Hepatocyte (in vitro differentiated cells): ENCODE measurements at places on chromosomes 4 and X. TPM values are rescaled to one million over a fixed set of nuclear protein-coding genes. Genes with fewer than 3 reads are reported as not detected.

Gene IDH3G
- 35.4 and 35.8 TPM in 2 replicates for total RNA-seq

Gene MAGEA2B
- not detected in 2 replicates for total RNA-seq

Gene CLGN
- 24.6 and 26.8 TPM in 2 replicates for total RNA-seq

Gene IDS
- total RNA-seq = 25.4 and 30.6 TPM in 2 replicates

Gene PCDH11X
- 4.5 and 5.5 TPM in 2 replicates for total RNA-seq

Gene TAF7L
- not detected in 2 replicates for total RNA-seq

GRCh38 chr4:94979621-94980020 lies 221.9 kb downstream of the BMPR1B start:
- no peaks in the 10 kb centered on the region for H3K36me3 ChIP-seq
- no peak for DNase-seq
- H3K4me1 ChIP-seq = no peaks in the 10 kb centered on the region
- no peaks in the 10 kb centered on the region for H3K27me3 ChIP-seq

GRCh38 chr4:129371065-129371464 lies 275.1 kb downstream of the C4orf33 start:
- H3K36me3 ChIP-seq = no peaks in the 10 kb centered on the region
- H3K4me1 ChIP-seq = no peaks in the 10 kb centered on the region
- no peak overlapping the region for H3K4me3 ChIP-seq

- DNase-seq = no peak
- H3K4me1 ChIP-seq = no peaks in the 10 kb centered on the region
- peaks cover 8% of the 10 kb centered on the region for H3K27me3 ChIP-seq
- H3K4me3 ChIP-seq = peak overlapping the region; percentile 14
- no peak overlapping the region for H3K27ac ChIP-seq
These were observed 518 bp upstream of the CNKSR2 start for GRCh38 chrX:21373637-21374162.

DNA sequence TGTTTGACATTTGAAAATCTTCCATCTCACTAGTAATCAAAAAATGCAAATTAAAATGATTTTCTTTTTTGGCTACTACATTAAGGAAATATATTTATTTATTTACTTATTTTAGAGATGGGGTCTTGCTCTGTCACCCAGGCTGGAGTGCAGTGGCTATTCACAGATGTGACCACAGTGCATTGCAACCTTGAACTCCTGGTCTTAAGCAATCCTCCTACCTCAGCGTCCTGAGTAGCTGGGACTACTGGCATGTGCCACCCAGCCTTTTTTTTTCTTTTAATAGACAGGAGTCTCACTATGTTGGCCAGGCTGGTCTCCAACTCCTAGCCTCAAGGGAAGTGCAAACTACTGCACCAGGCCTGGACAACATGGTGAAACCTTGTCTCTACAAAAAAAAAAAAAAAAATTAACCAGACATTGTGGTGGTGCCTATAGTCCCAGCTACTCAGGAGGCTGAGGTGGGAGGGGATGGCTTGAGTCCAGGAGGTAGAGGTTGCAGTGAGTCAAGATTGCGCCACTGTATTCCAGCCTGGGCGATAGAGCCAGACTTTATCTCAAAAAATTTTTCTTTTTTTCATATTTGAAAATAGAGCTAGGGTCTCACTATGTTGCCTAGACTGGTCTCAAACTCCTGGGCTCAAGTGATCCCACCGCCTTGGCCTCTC lies 4.4 kb upstream of the SMIM14 start:
- DNase-seq = no peak
- no peak overlapping the region for H3K4me3 ChIP-seq
- H3K27ac ChIP-seq = no peak overlapping the region
- H3K27me3 ChIP-seq = no peaks in the 10 kb centered on the region

DNA sequence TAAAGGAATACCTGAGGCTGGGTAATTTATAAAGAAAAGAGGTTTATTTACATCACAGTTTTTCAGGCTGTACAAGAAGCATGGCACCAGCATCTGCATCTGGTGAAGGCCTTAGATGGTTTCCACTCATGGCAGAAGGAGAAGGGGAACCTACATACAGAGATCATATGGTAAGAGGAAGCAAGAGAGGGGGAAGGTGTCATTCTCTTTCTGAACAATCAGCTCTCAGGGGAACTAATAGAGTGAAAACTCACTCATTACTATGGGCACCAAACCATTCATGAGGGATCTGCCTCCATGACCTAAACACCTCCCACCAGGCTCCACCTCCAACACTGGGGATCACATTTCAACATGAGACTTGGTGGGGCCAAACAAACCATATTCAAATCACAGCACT lies 61.7 kb upstream of the PPP1R2C start:
- H3K36me3 ChIP-seq = no peaks in the 10 kb centered on the region
- no peaks in the 10 kb centered on the region for H3K27me3 ChIP-seq
- H3K4me3 ChIP-seq = no peak overlapping the region
- no peak overlapping the region for H3K27ac ChIP-seq
- DNase-seq = no peak

- DNase-seq = peak; percentile 79
- peaks cover 21% of the 10 kb centered on the region for H3K4me1 ChIP-seq
- no peaks in the 10 kb centered on the region for H3K27me3 ChIP-seq
- H3K27ac ChIP-seq = peak overlapping the region; percentile 81
These were observed 94.5 kb downstream of the ANXA3 start for GRCh38 chr4:78645853-78646757.

DNA sequence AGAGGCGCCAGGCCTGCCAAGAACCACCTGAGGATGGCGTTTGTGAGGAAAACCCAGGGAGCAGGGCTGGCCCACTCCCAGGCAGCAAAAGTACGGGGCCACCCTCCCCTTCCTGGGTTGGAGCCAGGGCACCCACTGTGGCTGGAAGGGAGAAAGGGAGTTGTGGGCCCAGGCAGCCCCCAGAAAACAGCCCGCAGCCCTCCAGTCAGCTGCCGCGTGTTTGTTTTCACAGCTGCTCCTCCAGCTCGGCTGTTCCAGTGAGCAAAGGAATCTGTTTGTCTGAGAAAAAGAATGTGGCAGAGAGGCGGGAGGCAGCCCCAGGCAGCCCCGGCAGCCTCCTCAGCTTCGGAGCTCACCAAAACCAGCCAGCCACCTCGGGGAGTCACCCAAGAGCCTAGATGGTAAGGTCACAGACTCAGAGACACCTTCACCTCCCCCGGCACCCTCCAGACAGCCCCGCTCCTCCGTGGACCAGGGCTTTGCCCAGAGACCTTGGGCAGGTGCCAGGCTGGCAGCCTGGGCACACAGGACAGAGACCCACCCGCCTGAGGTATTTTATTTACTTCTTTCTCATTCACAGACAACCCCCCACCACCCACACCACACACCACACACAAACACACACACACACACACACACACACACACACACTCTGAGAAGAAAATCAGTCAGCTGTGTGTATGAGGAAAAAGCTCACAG lies 338.1 kb downstream of the BCOR start:
- H3K27ac ChIP-seq = peak overlapping the region; percentile 86
- H3K27me3 ChIP-seq = no peaks in the 10 kb centered on the region
- H3K4me1 ChIP-seq = peaks cover 38% of the 10 kb centered on the region
- no peaks in the 10 kb centered on the region for H3K36me3 ChIP-seq
- DNase-seq = peak; percentile 62

DNA sequence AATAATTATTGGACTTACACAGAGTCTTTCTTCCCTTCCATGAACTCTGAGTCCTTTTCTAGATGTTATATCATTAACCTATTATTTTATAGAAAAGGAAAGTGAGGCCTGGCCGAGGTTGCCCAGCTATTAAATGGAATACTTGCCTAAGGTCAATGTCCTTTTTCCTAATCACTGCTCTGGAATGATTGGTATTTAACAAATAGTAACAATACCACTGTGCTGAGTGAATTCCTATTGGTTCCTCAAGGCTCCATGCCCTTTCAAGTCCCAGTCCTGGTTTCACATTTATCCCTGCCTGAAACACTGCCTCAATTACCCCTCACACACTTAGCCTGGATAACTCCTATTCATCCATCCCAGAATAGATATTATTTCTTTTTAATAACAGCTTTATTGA lies 6.2 kb downstream of the TCEAL9 start:
- H3K4me3 ChIP-seq = no peak overlapping the region
- DNase-seq = no peak
- no peaks in the 10 kb centered on the region for H3K27me3 ChIP-seq

GRCh38 chr4:145041378-145041777 lies 56.6 kb downstream of the ANAPC10 start:
- H3K27ac ChIP-seq = no peak overlapping the region
- no peak for DNase-seq
- H3K4me3 ChIP-seq = no peak overlapping the region
- H3K36me3 ChIP-seq = no peaks in the 10 kb centered on the region

DNA sequence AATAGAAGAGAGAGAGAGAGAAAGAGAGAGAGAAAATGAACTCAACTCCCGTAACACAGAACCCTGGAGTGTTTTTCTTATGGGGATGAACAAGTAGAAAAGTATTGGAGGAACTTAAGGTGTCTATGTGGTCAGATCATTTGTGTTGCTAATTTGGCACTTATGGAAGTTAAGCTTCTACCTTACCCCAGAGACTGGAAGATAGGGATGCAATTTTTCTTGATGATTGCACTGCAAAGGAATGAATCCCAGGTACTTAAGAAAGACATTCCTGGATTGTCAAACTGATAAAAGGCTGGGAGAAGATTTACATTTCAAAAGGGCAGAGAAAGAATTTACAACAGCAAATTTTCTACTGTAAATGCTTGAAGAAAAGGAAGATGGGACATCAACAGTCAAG lies 57.2 kb downstream of the MAP9 start:
- no peak for DNase-seq
- no peaks in the 10 kb centered on the region for H3K36me3 ChIP-seq
- no peak overlapping the region for H3K27ac ChIP-seq
- no peak overlapping the region for H3K4me3 ChIP-seq
- no peaks in the 10 kb centered on the region for H3K27me3 ChIP-seq
- H3K4me1 ChIP-seq = no peaks in the 10 kb centered on the region

DNA sequence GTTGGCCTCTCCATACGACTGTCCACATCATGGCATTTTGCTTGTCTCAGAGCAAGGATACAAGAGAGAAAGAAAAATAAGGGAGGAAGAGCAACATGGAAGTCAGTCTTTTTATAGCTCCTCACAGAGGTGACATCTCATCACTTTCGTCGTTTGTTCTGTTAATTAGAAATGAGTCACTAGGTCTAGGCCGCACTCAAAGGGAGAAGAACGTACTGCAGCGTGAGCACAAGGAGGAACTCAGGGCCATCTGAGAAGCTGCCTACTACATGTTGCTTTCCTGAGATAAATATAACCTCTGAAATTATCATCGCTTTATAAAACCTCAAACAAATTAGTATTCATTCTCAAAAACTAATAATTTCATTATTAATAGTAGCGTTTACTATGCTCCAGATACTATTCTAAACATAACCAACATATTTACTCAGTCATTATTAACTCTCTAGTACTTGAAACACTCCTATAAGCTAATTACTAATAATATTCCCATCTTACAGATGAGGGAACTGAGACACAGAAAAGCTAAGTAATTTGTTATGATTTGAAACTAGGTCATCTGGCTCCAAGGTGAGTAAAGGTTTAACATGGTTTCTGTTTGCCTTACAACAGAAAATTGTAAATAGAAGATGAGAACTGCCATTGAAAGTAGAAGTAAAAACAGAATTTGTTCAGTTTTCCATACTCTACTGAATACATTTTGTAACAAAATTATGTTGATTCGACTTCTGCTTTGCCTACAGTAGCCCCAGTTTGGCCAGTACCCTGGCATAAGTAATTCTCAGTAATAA lies 213.2 kb upstream of the UGT8 start:
- no peaks in the 10 kb centered on the region for H3K27me3 ChIP-seq
- H3K27ac ChIP-seq = no peak overlapping the region
- H3K4me3 ChIP-seq = no peak overlapping the region
- no peaks in the 10 kb centered on the region for H3K36me3 ChIP-seq
- H3K4me1 ChIP-seq = no peaks in the 10 kb centered on the region
- no peak for DNase-seq

DNA sequence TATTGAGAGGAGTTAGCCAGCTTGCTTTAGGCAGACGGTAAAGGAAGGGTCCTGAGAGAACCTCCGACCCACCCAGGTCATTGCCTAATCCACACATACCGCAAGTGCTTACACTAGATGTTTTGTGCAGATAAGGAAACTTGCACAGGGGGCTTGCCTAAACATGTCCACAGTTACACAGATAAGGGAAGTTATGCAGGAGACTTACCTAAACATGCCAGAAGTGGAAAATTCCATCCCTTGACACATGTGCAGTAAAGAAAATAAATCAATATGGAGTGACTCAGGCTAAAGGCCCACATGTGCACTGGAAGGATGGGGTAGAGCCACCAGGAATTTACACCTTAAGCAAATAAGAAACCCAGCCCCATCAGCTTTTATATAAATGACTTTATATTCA lies 232.8 kb upstream of the HDX start:
- DNase-seq = peak; percentile 22
- no peaks in the 10 kb centered on the region for H3K36me3 ChIP-seq
- no peaks in the 10 kb centered on the region for H3K27me3 ChIP-seq
- no peak overlapping the region for H3K4me3 ChIP-seq
- peaks cover 9% of the 10 kb centered on the region for H3K4me1 ChIP-seq
- peak overlapping the region; percentile 88 for H3K27ac ChIP-seq

DNA sequence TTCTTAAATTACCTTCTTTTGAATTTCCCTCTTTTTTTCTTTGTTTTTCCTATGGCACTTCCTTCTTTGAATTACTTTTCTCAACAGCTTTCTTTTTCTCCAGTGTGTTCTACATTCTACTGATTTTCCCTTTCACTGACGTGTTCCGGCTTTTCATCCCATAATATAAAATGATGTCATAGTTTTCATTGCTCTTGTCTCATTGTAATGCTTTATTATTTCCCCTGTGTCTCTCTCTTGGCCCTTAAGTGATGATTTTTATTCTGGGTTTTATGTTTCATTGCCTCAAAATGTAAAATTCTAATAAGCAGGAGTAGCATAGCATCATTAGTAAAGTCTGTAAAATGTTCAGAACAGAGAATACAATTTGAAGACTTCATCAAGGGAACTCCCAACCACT lies 299.3 kb downstream of the KCTD8 start:
- DNase-seq = no peak
- H3K36me3 ChIP-seq = no peaks in the 10 kb centered on the region
- no peak overlapping the region for H3K4me3 ChIP-seq
- H3K27me3 ChIP-seq = no peaks in the 10 kb centered on the region

- H3K4me1 ChIP-seq = peaks cover 26% of the 10 kb centered on the region
- no peak overlapping the region for H3K4me3 ChIP-seq
- no peaks in the 10 kb centered on the region for H3K27me3 ChIP-seq
These were observed 146.2 kb upstream of the JADE1 start for GRCh38 chr4:128663325-128663724.

DNA sequence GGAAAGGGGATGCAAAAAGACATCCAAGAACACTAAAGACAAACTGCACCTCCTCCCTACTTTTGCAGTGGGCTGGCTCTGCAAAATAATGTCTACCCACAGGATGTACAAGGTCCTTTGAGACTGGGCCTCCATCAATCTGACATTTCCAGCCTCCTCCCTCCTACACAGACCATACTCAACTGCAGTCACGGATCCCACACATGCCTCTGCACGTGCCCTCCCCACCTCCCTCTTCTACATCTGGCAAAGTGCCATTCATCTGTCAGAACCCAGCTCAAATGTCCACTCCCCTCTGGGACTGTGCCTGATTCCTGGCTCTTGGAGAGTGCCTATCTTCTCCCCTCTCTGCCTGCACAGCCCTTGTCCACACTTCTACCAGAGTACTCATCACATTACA lies 50.3 kb downstream of the CHRDL1 start:
- H3K27ac ChIP-seq = no peak overlapping the region
- H3K4me3 ChIP-seq = no peak overlapping the region
- no peak for DNase-seq
- no peaks in the 10 kb centered on the region for H3K27me3 ChIP-seq
